ENCODE measurements at places on chromosomes 12 and 14. TPM values are rescaled to one million over a fixed set of nuclear protein-coding genes. Genes with fewer than 3 reads are reported as not detected.

The ZNF605 gene
- total RNA-seq, result 6.3 TPM

The INHBC gene
- total RNA-seq, result not detected

The DAO gene
- not detected for total RNA-seq

The DUSP16 gene
- total RNA-seq, result 20.4 TPM

The WDR20 gene
- 26.1 TPM for total RNA-seq

The RIPK3 gene
- 1.6 TPM for total RNA-seq
